T-helper 17 cell (primary cell): ENCODE measurements at places on chromosomes 16 and 17.

GRCh38 chr16:15950869-15951268 lies 1.5 kb downstream of the ABCC1 start:
- H3K4me1 ChIP-seq, result peaks cover 38% of the 10 kb centered on the region
- H3K4me3 ChIP-seq, result peak overlapping the region; percentile 96
- no peaks in the 10 kb centered on the region for H3K27me3 ChIP-seq
- H3K27ac ChIP-seq, result peak overlapping the region; percentile 95

DNA sequence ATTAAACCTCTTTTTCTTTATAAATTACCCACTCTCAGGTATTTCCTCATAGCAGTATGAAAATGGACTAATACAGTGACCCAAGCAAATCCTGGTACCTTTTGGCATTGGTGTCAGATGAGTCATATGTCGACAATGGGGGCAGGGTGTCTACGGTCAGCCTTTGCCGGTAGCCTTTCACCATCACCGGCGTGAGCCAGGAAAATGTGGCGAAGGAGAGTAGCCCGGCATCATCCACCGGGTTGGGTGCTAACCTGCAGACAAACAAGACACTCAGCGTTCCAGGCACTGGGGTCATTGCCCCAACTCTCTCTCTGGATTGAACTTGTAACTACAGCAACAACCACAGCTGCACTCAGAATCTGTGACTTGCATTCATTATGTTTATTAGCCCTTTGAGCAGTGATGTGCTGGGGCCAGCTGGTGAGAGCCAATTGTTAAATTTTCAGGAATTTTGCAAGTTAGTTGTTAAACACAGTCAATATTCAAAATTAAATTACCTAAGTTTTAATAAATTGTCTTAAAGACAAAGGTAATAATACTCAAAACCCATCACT lies 11.9 kb downstream of the ABCC12 start:
- H3K4me3 ChIP-seq, result no peak overlapping the region
- H3K36me3 ChIP-seq, result peaks cover 2% of the 10 kb centered on the region
- no peaks in the 10 kb centered on the region for H3K4me1 ChIP-seq
- no peak overlapping the region for H3K27ac ChIP-seq
- DNase-seq, result no peak
- H3K27me3 ChIP-seq, result peaks cover 25% of the 10 kb centered on the region

DNA sequence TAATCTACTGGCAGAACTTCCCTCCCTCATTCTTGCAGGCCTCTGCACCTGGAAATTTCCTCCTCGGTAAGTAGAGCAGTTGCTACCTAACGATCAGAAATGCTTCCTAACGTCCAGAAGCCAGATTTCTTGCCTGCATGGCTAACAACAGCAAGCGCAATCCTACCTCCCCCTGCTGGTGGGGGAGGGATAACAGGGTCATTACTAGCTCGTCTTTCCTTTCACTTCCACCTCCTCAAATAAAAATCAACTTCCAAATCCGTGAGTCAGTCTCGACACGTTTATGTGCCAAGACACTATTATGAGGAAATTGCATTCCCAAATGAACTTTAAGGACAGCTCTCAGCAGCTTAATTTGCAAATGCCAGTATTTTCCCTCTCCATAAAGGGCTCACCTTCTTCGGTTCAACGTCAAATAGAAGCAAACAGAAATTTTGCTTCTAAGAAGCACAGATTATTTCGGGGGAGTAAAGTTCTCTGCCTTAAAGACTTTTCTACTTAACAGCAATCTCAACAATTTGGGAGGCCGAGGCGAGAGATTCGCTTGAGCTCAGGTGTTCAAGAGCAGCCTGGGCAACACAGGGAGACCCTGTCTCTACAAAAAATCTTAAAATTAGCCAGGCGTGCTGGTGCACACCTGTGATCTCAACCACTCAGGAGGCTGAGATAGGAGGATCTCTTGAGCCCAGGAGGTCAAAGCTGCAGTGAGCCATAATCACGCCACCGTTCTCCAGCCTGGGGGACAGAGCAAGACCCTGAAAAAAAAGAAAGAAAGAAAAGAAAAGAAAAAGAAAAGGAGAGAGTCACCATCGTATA lies 188.6 kb upstream of the PSMD7 start:
- H3K27me3 ChIP-seq, result peaks cover 24% of the 10 kb centered on the region
- no peak for DNase-seq
- H3K4me1 ChIP-seq, result peaks cover 5% of the 10 kb centered on the region
- peak overlapping the region; percentile 41 for H3K27ac ChIP-seq
- no peaks in the 10 kb centered on the region for H3K36me3 ChIP-seq
- peak overlapping the region; percentile 37 for H3K4me3 ChIP-seq

DNA sequence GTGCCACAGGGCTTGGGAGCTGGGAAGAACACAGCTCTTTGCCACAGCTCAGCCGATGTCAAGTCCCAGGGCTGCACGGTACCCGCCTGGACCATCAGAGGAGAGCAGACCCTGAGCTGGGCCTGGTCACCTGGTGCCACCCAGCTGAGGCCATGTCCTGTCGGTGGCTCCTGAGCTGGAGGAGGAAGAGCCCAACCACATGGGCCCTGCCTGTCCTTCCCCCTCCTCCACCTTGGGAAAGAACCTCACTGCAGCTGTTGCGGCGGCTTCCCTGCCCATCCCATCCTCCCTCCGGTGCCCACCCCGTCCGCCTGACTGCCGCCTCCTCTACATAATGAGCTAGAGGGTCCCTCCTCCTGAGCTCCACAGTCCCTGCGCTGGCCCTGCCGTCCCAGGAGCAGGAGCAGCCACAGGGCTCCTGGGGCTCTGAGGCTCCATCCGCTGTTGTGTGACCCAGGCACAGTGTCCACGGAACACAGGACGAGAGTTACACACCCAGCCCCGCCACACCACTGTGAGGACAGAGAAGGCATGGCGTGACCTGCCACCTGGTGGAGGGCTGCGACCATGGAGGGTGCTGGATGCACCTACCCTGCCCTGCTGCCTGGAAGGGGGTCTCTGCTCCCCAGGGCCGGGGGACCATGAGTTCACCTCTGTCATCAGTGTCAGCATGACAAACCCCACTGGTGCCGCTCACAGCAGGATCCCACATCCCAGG lies 21.4 kb upstream of the CHMP6 start:
- DNase-seq, result no peak
- peaks cover 4% of the 10 kb centered on the region for H3K36me3 ChIP-seq
- H3K27me3 ChIP-seq, result peaks cover 13% of the 10 kb centered on the region
- H3K4me3 ChIP-seq, result peak overlapping the region; percentile 49

DNA sequence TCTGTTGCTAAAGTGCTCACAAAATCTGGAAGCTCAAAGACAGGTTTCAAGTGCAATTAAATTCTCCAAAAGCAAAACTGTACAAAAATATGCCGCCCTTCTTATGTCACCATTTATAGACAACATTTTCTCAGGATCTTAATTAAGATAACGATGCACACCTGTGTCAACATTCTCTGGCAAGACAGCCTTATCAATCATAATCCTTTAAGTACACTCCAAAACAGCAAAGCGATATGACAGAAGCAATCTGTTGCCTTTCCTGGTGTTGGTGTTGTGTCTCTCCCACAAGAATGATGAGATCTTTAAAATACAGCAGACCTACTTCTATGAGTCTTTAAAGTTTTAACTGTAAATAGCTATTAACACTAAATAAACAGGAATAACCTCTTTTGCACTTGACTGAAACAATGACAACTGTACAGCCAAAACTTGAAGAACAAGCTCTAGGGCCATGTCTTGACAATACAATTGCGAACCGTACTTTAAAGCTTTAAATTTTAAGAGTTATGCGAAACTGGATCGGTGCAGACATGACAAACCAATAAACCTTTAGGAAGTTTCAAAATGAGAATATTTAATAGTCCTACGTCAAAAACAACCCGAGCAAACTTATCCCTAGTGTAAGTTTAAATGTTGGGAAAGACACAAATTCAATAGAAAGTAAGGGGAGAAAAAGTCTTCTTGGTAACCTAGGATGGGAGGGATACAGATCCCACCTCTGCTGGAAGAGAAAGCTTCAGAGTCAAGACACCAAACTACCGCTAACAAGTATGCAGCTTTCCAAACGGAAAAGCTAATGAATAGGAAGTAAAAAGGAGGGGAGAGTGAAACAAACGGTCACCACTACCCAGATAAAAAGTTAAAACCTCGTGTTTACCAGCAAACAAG lies 3.3 kb upstream of the IRX5 start:
- peaks cover 57% of the 10 kb centered on the region for H3K27me3 ChIP-seq
- H3K4me3 ChIP-seq, result peak overlapping the region; percentile 94
- peaks cover 7% of the 10 kb centered on the region for H3K36me3 ChIP-seq
- DNase-seq, result no peak

DNA sequence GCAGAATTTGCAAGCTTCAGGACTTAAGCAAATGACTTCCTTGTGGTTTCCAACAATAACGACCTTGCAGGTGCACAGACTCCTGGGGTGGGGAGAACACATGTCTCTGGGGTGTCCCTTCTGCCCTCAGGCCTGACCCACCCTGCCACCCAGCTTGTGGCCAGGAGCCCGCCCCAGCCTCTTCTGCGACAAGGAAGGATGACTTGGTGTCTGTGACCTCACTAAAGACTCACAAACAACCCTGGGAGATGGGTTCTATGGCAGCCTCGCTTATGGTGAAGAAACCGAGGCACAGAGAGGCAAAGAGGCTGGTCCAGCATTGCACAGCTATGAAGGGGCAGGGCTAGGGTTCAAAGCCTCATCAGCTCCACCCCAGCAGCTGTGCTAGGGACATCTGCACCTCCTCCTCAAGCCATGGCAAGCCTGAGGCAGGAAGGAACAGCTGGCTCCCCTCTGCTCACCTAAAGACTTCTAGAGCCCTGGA lies 2.6 kb downstream of the ATP2A3 start:
- peak overlapping the region; percentile 93 for H3K4me3 ChIP-seq
- peak overlapping the region; percentile 92 for H3K27ac ChIP-seq
- no peak for DNase-seq
- H3K4me1 ChIP-seq, result peaks cover 61% of the 10 kb centered on the region
- H3K27me3 ChIP-seq, result no peaks in the 10 kb centered on the region

- DNase-seq, result no peak
- peaks cover 9% of the 10 kb centered on the region for H3K4me1 ChIP-seq
- no peak overlapping the region for H3K4me3 ChIP-seq
These were observed 6.5 kb upstream of the BAIAP2 start for GRCh38 chr17:81028506-81028858.

DNA sequence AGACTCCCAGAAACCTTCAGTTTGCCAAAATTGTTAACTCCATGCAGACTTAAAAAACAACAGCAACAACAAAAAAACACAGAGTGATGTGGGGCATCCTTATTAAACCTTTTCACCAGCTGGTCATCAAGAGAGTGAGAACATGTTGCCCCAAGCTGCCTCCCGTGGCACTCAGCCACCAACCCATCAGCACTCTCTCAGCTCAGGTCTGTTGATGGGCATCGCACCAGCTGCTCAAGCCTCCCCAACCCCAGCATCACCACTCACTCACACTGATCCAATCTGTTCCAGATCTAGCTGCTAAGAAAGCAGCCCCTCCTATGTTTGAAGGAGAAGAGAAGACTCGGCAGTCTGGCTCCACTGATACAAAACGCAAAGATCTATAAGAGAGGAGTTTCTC lies 46.8 kb downstream of the SLC39A11 start:
- H3K36me3 ChIP-seq, result peaks cover 5% of the 10 kb centered on the region
- H3K4me3 ChIP-seq, result no peak overlapping the region
- no peak for DNase-seq
- peaks cover 8% of the 10 kb centered on the region for H3K4me1 ChIP-seq
- H3K27ac ChIP-seq, result no peak overlapping the region
- H3K27me3 ChIP-seq, result no peaks in the 10 kb centered on the region

DNA sequence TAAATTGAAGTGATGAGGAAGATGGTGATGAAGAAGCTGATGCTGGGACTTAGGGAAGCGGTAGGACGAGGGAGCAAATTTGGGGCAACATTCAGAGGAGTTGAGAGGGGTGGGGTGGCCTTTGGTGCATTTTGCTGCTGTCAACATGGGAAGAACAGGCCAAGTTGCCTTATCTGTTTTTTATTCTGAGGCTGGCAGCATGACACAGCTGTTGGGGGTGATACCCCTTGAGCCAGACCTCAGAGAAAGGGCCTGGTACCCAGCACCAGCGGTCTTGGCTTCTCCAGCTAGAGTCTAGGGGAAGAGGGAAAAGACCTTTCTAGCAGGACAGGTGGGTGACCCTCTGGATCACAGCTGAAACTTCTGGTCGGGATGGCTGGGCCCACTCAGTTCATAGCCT lies 4.6 kb downstream of the IGFBP4 start:
- peak overlapping the region; percentile 70 for H3K4me3 ChIP-seq
- no peak overlapping the region for H3K27ac ChIP-seq
- no peak for DNase-seq
- H3K27me3 ChIP-seq, result no peaks in the 10 kb centered on the region

GRCh38 chr16:85709766-85710585 lies 21.2 kb upstream of the GINS2 start:
- no peak overlapping the region for H3K27ac ChIP-seq
- no peaks in the 10 kb centered on the region for H3K36me3 ChIP-seq
- H3K4me3 ChIP-seq, result no peak overlapping the region

DNA sequence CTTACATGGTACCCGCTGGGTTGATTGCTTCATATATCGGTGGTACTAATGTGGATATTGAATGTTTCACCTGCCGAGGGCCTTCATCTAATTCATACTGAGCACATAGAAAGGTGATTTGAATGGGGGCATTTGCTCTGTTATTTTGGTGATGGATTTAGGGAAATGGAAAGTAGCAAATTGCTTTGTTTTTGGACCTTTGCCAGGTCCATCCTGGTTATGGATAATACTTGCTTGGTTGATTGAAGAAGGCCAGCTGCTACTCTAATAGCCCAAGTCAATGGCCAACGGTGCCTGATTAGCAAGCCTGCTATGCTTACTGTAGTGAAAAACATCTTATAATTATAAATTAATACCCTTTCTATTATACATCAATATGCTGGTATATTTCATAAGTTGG lies 253.6 kb downstream of the CDH13 start:
- H3K27me3 ChIP-seq, result peaks cover 5% of the 10 kb centered on the region
- H3K27ac ChIP-seq, result no peak overlapping the region
- no peak overlapping the region for H3K4me3 ChIP-seq
- H3K4me1 ChIP-seq, result no peaks in the 10 kb centered on the region
